ENCODE measurements at places on chromosomes 2 and 18.

- DNase-seq = no peak
These were observed 119.6 kb upstream of the MSTN start for GRCh38 chr2:190182071-190182524.

DNA sequence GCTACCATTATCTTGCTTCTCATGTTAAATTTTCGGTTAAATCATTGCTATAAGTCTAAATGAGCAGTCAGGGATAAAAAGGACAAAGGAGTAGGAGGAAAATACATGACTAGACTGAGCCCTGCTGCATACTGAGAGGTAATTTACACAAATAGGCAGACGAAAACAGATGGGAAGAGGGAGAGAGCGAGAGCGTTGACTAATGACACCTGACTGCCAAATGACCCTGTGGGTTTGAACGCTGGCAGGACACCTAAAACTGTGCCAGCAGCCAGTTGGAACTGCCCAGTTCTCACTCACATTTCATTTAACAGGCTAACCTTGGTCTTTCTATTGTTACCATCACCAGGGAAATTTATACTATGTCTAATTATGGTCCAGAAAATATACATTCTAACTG, 978.2 kb downstream of the CPS1 start:
- no peak for DNase-seq

GRCh38 chr2:205915130-205915524, 170.8 kb downstream of the INO80D start:
- no peak for DNase-seq

DNA sequence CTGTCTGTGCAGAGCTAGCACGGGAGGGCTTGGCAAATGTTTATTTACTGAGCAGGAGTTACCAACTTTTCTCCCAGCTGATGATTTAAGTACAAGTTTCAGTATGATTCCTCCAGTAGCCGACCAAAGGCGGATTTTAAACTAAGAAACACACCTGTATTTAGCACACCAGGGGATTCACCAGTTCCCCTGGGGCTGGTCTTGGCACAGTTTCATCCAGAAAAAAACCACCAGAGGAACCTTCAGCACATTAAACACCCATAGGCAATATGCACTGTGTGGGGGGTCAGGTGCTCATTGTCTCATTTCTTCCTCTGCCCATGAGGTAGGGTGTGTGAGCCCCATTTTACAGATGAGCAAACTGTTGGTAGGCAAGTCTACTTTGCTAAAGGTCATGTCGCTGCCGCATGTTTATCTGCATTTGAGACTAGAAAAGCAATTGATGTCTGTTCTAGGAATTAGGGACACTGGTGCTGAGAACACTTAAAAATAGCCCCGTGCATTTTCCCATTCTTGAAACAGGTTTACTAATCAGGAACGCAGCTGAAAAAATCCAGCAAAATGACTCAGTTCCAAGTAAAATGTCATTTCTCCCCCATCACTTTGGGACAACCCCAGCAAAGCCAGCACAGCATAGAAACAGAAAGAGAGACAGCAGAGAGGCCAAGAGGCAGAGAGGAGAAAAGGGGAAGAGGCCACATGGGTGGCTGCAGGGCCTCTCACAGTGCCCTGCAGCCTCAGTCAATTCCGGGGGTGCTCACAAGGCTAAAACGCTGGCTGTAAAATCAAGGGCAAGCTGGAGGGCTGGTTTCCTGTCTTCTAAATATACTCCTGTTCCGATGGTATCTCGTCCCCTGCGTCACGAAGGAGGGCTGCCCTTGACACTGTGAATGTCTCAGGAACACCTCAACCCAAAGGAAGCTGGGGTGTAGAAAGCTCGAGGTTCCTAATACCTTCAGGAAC, 166.8 kb upstream of the ID2 start:
- no peak for DNase-seq

- no peak for DNase-seq
These were observed 194.7 kb upstream of the HS6ST1 start for GRCh38 chr2:128513116-128513960.
